ENCODE measurements at places on chromosomes 3 and 15.

DNA sequence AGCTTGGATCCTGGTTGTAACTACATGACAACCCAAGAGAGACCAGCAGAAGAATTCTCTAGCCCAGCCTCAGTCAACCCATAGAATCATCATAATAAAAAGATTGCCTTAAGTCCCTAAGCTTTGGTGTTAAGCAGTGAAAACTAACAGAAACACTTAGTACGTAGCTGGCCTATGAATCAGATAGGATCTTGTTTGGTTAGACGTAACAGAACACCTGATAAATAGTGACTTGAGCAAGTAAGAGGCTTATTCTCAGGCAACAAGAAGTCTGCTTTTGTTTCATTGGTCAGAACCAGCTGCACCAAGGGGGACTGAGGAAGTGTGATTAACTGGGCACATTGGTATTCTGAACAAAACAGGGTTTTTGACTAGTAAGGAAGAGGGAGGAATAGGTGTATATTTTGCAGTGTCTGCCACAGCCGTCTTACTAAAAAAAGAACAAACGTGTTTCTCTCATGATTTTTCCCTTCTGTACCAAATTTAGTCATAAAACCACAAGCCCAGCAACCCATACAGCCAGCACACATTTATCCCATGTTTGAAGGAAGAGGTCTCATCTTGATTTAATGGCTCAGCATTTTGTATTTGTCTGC is 53.3 kb upstream of the GLCE start:
- no peak for DNase-seq

- DNase-seq, result no peak
These were observed 152.4 kb downstream of the AGBL1 start for GRCh38 chr15:86231864-86232721.

GRCh38 chr3:171397089-171397488 is 63.1 kb downstream of the TNIK start:
- no peak for DNase-seq

- no peak for DNase-seq
These were observed 42.8 kb downstream of the MYO5C start for GRCh38 chr15:52252781-52253180.

DNA sequence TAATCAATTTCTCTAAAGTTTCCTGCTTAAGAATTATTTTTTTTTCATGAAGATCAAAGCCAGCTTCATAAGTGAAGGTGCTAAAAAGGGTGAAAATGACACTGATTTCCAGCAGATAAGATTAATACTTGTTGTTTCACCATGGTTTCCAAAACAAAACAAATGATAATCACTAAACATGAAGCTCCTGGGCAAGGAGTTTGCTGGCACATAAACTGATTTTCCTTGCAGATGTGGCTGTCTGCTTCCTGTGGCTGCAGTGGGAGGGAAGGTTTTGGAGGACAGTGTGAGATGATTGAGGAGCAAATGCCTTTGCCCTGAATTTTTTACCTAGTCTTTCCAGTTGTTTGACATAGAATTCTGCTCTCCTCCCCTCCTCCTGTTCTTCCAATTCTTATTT is 228.8 kb downstream of the DIPK2A start:
- no peak for DNase-seq

DNA sequence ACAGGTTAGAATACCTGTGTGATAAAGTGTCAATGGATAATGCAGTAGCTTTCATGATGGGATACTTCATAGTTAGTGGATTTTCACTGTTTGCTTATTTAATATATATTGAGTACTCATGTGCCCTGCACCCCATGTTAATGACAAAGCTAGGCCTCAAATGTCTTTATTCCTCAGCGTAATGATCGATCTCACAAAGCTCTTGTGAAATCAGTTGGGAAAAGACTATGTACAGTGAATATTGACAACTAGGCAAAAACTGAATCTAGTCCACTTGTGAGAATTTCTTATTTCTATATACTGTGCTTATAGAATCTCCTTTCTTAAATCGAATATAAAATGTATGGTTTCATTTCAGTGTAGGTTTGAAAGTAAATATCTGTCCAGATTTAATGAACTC is 17.9 kb downstream of the SMC4 start:
- no peak for DNase-seq

GRCh38 chr3:128735287-128735686 is 9.3 kb downstream of the RAB7A start:
- no peak for DNase-seq

- DNase-seq, result no peak
These were observed 1.8 kb downstream of the IGDCC3 start for GRCh38 chr15:65375871-65376607.

DNA sequence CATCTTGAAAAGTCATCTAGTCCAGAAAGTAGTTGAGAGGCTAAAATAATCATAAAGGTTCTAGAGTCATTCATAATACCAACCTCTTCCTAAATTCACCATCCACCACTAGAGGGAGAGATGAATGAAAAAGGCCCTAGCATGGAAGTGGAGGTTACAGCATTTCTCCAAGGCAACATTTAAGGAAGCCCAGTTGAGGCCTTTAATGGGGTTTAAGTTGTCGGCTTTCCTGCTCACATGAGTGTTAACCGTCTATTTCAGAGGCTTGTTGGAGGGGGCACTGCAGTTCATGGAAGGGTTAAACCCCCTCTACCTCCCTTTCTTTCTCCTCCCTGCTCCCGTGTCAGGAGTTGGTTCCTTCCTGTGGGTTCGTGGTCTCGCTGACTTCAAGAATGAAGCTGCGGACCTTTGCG is 3.8 kb upstream of the SLCO3A1 start:
- no peak for DNase-seq

- DNase-seq, result no peak
These were observed 95.0 kb upstream of the GALNT15 start for GRCh38 chr3:16079519-16079918.

- DNase-seq, result no peak
These were observed 403.9 kb downstream of the VPS13C start for GRCh38 chr15:61656391-61656790.

- DNase-seq, result no peak
These were observed 56.1 kb upstream of the ADAMTS9 start for GRCh38 chr3:64743887-64744243.

- no peak for DNase-seq
These were observed at the start of gene GADL1 for GRCh38 chr3:30894521-30895251. TSS of gene GADL1 (minus strand) at chr3:30894661. CDS start at chr3:30894614, 47 bp downstream.

DNA sequence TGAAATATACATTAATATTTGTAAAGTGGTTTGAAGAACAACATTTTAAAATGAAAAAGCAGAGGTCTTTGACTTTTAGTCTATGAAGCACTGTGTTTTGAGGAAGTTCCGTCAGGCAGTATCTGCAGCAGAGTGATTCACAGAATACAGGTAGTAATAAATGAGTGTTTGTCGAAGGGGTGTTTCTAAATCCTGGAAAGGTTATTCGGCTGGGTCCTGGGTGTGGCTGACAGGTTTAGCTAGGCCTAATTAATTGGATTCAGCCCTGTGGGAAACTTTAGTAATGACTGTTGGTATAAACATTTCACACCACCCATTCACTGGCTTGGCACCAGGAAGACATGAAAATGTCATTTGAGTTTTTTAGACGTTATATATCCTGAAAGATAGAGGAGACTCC is 51.3 kb downstream of the TIPARP start:
- DNase-seq, result no peak

DNA sequence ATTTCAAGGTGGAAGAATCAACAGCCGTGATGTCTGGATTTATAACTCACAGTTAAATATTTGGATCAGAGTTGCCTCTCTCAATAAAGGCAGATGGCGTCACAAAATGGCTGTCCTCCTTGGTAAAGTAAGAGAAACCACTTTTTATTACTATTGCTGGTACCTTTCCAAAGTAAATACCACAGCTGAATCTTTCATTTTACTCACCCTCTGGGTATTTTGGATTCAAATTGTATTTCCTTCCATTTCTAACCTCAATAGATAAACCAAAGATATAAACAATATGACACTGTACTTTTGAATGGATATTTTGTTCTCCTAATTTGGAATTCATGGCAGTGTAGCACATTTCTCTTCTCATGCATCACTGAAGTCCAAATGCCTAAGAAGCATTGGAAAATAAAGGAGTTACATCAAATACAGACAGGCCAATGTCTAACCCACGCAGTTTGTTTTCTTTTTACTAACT is 29.5 kb downstream of the KLHL24 start:
- no peak for DNase-seq

DNA sequence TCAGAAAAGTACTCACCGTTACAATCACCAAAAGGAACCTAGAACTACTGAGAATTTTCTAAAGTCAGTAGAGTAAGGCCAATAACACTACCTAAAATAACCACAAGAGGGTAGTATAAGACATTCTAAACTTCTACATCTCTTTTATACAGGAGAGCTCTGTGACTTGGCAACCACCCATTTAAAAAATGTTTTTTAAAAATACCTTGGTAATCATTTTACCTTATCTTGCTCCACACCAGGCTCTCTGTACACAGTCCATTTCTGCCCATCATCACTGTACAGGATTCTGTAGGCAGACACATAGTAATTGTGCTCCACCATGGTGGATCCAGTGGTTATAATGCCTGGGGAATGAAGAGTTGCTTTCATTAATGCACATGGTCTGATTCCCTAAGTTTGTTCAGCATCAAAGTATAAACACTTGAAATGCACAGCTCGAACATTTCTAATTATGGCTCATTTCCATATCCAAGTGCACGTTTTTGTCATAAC is 54.5 kb downstream of the ST3GAL6 start:
- no peak for DNase-seq

GRCh38 chr3:123332124-123332641 is 116.7 kb downstream of the ADCY5 start:
- no peak for DNase-seq

GRCh38 chr3:107217172-107217571 is 160.1 kb upstream of the CCDC54 start:
- DNase-seq, result no peak

DNA sequence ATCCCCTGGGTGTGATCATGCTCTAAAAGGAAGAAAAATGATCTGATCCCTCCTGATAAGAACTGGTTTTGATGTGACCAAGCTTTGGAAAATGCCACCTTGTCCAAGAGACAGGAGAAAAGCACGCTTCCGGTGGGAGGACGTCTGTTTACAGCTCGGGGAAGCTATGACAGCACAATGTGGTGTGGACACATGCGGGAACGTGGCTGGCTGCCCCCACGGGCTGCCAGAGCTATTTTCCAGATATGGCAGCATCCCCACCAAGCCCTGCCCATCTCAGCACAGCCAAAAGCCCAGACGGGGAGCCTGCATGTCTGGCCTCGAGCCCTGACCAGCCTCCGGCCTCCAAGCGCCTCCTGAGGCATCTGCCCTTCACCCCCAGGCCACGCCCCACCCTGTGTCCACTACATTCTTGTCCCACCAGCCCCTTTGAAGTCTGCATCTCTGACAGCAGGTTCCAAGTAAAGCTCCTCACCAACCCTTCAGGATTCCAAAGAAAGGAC is 63.2 kb upstream of the HRH1 start:
- DNase-seq, result no peak

GRCh38 chr3:69999140-70000027 is at the start of gene SAMMSON:
TSS of gene SAMMSON (plus strand) at chr3:69999733.
- no peak for DNase-seq

DNA sequence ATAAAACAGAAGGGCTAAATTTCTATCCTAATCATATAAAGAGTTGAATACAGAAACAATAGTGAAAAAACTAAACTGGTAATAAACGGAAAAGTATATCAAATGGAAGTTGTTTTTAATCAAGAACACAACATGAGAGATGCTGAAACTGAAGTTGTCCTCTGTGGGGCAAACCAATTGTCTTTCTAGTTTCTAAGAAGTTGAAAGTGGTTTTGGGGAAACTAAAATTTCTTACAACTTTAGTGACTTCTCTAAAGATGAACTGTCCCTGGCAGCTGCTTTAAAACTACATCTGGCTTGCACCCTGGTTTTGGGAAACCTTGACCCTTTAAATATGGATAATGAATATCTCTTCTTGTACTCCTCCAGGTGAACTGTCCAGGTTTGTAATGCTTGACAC is 155.6 kb downstream of the ADAM10 start:
- DNase-seq, result no peak

DNA sequence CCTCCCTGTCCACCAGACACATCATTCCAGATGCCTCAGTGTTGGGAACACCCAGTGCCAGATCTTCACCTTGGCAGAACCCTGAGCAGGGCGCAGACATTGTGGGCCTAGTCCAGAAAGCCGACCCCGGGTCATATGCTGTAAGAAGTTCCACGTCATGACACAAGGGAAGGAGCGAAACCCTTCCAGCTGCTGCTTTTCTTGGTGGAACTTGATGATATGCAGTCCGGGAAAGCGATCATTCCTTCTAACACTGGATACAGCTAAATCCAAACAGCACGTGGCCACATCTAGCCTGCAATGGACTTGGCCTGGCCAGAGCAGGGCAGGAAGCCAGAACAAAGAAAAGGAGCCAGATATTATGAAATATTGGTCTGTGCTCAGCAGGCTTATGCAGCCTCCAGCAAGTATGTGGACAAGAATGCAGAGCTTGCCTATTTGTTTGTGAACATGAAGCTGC is 22.0 kb downstream of the GASK1A start:
- no peak for DNase-seq

- no peak for DNase-seq
These were observed 40.0 kb upstream of the KBTBD8 start for GRCh38 chr3:66958067-66958466.

DNA sequence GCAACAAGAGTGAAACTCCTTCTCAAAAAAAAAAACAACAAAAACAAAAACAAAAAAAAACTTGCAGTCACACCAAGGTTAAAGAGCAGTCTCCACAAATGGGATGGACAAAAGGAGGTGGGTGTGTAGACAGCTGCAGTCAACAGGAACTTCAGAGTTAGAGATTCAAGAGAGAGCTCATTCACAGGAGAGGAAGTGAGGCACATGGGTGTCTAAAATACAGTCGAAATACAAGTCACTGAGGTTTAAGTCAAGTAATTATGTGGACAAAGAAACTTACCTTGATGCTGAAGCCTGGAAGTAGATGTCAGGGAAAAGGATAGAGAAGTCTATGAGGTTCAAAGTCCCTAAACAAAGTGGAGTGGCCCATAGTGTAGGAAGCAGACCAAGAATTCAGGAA is 14.8 kb downstream of the MRPS11 start:
- DNase-seq, result no peak

All from stimulated activated CD8-positive, alpha-beta memory T cell treated with anti-CD3 and anti-CD28 coated beads, Interleukin-15, amount 100 ng/mL, for 1 hour (primary cell).